ENCODE measurements at places on chromosomes 11 and 22. TPM values are rescaled to one million over a fixed set of nuclear protein-coding genes. Genes with fewer than 3 reads are reported as not detected.

The FERMT3 gene
- 16.6 TPM for total RNA-seq

The OR10D3 gene
- not detected for total RNA-seq

The ACR gene
- total RNA-seq = not detected

The STIM1 gene
- 60.1 TPM for total RNA-seq

The OR8B12 gene
- total RNA-seq = not detected

The NELL1 gene
- total RNA-seq = not detected

The MYOD1 gene
- not detected for total RNA-seq

The KRTAP5-1 gene
- total RNA-seq = not detected

The AQP11 gene
- total RNA-seq = 1.2 TPM

The CARNS1 gene
- total RNA-seq = not detected

The PLEKHB1 gene
- total RNA-seq = 127 TPM

The JAM3 gene
- 0.22 TPM for total RNA-seq

The KRTAP5-2 gene
- not detected for total RNA-seq

The OTOG gene
- total RNA-seq = 0.32 TPM

The FGF19 gene
- 0.73 TPM for total RNA-seq

The ARHGAP20 gene
- not detected for total RNA-seq

The SOX6 gene
- total RNA-seq = 18.4 TPM

The ARHGAP42 gene
- 9.9 TPM for total RNA-seq

The MIOX gene
- total RNA-seq = not detected

The TSPAN32 gene
- not detected for total RNA-seq

The KCNC1 gene
- 0.26 TPM for total RNA-seq

The ANO5 gene
- 4.3 TPM for total RNA-seq

The CECR2 gene
- 0.09 TPM for total RNA-seq

The CCDC117 gene
- 27.0 TPM for total RNA-seq

The TMEM184B gene
- 113 TPM for total RNA-seq

The PGA5 gene
- total RNA-seq = not detected

The CEND1 gene
- total RNA-seq = not detected

The SLC1A2 gene
- 0.40 TPM for total RNA-seq

The RFPL2 gene
- total RNA-seq = 0.52 TPM

The CASP5 gene
- not detected for total RNA-seq

The C11orf86 gene
- not detected for total RNA-seq

The SOX10 gene
- not detected for total RNA-seq

The B3GAT1 gene
- 0.20 TPM for total RNA-seq

The VPS26B gene
- 33.1 TPM for total RNA-seq

The GAB4 gene
- total RNA-seq = not detected

The RASL10A gene
- 1.6 TPM for total RNA-seq

The SLC5A1 gene
- 8.6 TPM for total RNA-seq

The KRTAP5-11 gene
- not detected for total RNA-seq

Data from Calu3 (cell line).